ENCODE measurements at places on chromosomes 3 and 15. TPM values are rescaled to one million over a fixed set of nuclear protein-coding genes. Genes with fewer than 3 reads are reported as not detected.
A peak's percentile ranks its signal among the peaks of the same experiment; 100 is the strongest.

- no peak for DNase-seq
- H3K27ac ChIP-seq, result no peak overlapping the region
- H3K4me3 ChIP-seq, result no peak overlapping the region
Measured at GRCh38 chr3:86175051-86175536, 815.9 kb downstream of the VGLL3 start.

Gene CFAP161
- total RNA-seq, result not detected

DNA sequence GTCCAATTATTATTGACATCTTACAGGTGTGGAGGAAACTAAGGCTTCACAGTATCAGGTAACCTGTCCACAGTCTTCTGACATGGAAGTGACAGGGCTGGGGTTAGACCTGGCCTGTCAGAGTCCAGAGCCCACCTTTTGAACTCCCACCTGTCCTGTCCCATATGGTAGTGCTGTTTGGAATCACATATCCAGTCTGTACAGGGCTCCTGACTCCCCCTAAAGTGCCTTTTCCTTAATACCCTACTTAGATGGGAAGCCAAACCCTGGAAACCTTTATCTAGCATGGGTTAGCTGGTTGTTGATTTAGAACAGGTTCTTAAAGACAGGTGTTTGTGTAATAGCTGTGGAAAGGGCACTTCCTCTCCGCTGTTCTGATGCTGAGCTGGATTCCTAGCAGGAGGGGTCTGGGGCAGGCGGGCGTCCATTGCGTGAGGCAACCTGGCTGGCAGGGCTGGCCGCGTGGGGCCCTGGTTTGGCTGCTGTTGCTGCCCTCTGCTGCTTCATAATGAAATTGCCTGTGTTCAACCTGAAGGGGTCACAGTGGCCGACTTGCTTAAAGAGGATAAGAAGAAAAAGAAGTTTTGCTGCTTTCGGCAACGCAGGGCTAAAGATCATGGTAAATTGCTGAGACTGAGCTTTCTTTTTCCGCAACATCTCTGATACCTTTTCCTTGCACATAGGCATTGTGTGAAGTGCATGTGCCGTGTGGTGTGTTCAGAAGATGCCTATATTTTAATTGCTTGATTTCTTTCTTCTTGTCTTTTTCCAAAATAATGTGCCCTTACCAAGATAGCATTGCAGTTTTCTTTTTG lies 136.2 kb downstream of the CHDH start:
- no peaks in the 10 kb centered on the region for H3K27me3 ChIP-seq
- H3K4me1 ChIP-seq, result peaks cover 3% of the 10 kb centered on the region
- peak; percentile 27 for DNase-seq
- no peak overlapping the region for H3K27ac ChIP-seq
- no peak overlapping the region for H3K4me3 ChIP-seq

GRCh38 chr15:89797678-89798201 lies 16.9 kb downstream of the ANPEP start:
- H3K4me1 ChIP-seq, result no peaks in the 10 kb centered on the region
- H3K27ac ChIP-seq, result no peak overlapping the region
- no peak for DNase-seq
- H3K36me3 ChIP-seq, result no peaks in the 10 kb centered on the region

GRCh38 chr3:186425788-186426730 lies 64.0 kb upstream of the DGKG start:
- H3K27ac ChIP-seq, result no peak overlapping the region
- no peaks in the 10 kb centered on the region for H3K4me1 ChIP-seq
- DNase-seq, result no peak
- no peaks in the 10 kb centered on the region for H3K36me3 ChIP-seq
- H3K4me3 ChIP-seq, result no peak overlapping the region

DNA sequence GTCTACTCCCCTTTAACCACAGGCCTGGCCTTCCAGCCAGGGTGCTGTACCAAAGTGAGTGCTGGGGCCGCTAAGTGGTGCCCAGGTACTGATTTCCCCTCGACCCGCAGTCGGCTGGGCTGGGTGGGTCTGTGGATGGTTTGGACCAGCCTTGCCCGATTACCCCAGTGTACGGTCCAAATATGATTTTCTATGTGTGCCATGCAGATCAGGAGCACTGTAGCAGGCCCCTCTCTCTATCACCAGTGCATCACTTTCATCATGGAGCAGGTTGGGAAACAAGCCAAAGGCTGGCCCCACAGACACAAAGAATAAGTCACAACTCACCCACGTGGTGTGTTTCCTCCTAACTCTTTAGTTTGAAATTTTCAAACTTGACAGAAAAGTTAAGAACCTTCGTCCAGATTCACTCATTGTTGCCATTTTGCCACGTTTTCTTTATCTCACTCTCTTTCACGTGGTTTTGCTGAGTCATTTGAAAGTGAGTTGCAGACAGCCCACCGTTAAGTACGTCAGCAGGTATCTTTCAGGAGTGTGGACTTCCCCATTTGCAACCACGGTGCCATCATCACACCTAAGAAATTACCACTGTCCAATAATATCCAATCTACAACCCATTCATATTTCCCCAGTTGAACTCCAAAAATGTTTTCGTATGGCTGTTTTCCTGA lies 37.0 kb downstream of the ZNF710 start:
- H3K4me3 ChIP-seq, result no peak overlapping the region
- no peaks in the 10 kb centered on the region for H3K36me3 ChIP-seq
- no peak for DNase-seq
- H3K27me3 ChIP-seq, result no peaks in the 10 kb centered on the region

Gene POPDC2
- total RNA-seq, result 3.5 TPM

- DNase-seq, result no peak
- no peak overlapping the region for H3K27ac ChIP-seq
- no peaks in the 10 kb centered on the region for H3K4me1 ChIP-seq
- H3K4me3 ChIP-seq, result no peak overlapping the region
Measured at GRCh38 chr3:138845771-138846173, 11.0 kb upstream of the PIK3CB start.

DNA sequence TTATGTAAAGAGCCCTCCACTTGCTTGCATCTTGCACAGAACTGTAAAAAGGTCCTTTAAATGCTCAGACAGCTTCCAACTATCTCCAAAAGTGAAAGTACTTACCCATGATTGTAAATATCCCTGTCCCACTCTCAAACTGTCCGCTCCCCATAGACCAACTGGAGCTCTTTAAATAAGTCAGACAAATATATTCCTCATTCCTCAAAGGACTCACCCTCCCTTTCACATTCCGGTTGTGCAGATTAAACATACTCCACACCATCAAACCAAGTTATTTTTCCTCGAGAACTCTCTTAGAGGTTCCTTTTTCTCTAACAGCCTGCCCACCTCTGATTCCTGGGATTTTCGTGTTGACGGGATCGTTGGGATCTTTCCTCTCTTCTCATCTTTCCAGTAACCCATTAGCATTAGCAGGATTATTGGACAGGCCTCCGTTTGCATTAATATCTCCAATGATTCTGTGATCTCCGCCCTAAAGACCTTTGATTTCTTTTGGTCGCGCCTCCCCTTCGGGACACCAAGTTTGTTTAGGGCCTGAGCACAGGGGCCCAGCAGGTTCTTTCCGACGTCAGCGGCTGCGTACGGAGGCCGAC lies 763 bp downstream of the GOLGB1 start:
- no peaks in the 10 kb centered on the region for H3K27me3 ChIP-seq
- H3K4me1 ChIP-seq, result peaks cover 17% of the 10 kb centered on the region
- peak overlapping the region; percentile 77 for H3K4me3 ChIP-seq
- DNase-seq, result peak; percentile 34
- no peaks in the 10 kb centered on the region for H3K36me3 ChIP-seq
- peak overlapping the region; percentile 92 for H3K27ac ChIP-seq

GRCh38 chr15:99721896-99722295 lies 11.3 kb downstream of the LYSMD4 start:
- H3K27ac ChIP-seq, result no peak overlapping the region
- H3K27me3 ChIP-seq, result no peaks in the 10 kb centered on the region
- DNase-seq, result no peak
- H3K4me1 ChIP-seq, result peaks cover 23% of the 10 kb centered on the region

- DNase-seq, result no peak
- no peaks in the 10 kb centered on the region for H3K27me3 ChIP-seq
- no peak overlapping the region for H3K27ac ChIP-seq
Measured at GRCh38 chr3:105997800-105998526, 129.2 kb upstream of the CBLB start.

GRCh38 chr3:44678480-44679116 lies 30.1 kb downstream of the ZNF35 start:
- no peak overlapping the region for H3K4me3 ChIP-seq
- no peak for DNase-seq
- H3K27me3 ChIP-seq, result no peaks in the 10 kb centered on the region
- no peaks in the 10 kb centered on the region for H3K4me1 ChIP-seq
- H3K36me3 ChIP-seq, result no peaks in the 10 kb centered on the region

DNA sequence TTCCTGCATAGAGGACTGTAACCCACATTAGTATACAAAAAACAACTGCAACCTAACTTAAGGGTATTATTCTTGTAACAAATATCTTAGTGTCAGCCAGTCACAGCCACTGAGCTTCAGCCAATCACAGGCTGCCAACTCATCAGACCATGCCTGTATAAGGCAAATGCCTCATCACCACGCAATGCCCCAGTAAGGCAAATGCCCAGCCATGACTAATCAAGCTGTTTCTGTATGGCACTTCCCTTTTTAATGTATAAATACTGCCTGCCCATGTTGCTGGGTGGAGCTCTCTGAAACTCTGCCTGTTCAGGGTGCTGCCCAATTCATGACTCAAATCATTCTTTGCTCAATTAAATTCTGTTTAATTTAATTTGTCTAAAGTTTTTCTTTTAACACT lies 18.4 kb upstream of the GABRA5 start:
- H3K27ac ChIP-seq, result no peak overlapping the region
- no peaks in the 10 kb centered on the region for H3K36me3 ChIP-seq
- no peak for DNase-seq
- no peaks in the 10 kb centered on the region for H3K27me3 ChIP-seq
- H3K4me1 ChIP-seq, result no peaks in the 10 kb centered on the region

DNA sequence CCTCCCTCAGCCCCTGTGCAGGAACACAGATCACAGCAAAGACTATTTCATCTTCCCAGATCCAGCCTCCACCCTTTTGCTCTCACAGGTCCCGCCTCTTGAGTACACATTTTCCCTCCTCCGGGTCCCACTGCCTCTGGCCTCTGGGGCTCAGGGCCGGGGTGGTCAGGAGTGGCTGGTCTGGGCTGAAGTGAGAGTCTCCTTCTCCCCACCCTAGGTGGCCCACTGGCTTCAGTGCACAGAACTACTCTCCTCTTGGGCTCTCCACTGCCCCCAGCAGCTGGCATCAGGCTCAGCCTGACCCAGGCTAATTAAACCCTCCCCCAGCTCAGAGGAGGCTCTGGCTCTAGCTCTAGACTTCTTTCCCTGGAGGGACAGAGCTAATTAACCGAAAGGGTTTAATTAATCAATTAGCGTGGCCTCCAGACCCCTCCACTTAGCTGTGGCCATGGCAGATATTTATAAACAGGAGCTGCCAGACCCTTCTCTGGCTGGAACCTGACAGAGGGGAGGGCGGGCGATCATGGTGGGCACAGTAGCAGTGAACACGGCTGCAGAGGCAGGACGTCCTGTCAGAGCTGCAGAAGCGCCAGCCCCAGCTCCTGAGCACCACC lies 15.1 kb downstream of the DUSP7 start:
- H3K4me3 ChIP-seq, result no peak overlapping the region
- H3K36me3 ChIP-seq, result no peaks in the 10 kb centered on the region
- no peak for DNase-seq
- peaks cover 29% of the 10 kb centered on the region for H3K4me1 ChIP-seq

- no peaks in the 10 kb centered on the region for H3K27me3 ChIP-seq
- H3K36me3 ChIP-seq, result no peaks in the 10 kb centered on the region
- no peak overlapping the region for H3K27ac ChIP-seq
- no peaks in the 10 kb centered on the region for H3K4me1 ChIP-seq
- no peak for DNase-seq
- no peak overlapping the region for H3K4me3 ChIP-seq
Measured at GRCh38 chr3:135992072-135992471, 26.5 kb downstream of the PPP2R3A start.

Gene GOLGA6A
- total RNA-seq, result 0.42 TPM

Gene PIERCE2
- not detected for total RNA-seq

GRCh38 chr3:129491794-129492193 lies 36.6 kb upstream of the RHO start:
- H3K27ac ChIP-seq, result no peak overlapping the region
- peaks cover 6% of the 10 kb centered on the region for H3K36me3 ChIP-seq
- no peak for DNase-seq
- H3K27me3 ChIP-seq, result no peaks in the 10 kb centered on the region

Gene INSYN1
- total RNA-seq, result not detected

DNA sequence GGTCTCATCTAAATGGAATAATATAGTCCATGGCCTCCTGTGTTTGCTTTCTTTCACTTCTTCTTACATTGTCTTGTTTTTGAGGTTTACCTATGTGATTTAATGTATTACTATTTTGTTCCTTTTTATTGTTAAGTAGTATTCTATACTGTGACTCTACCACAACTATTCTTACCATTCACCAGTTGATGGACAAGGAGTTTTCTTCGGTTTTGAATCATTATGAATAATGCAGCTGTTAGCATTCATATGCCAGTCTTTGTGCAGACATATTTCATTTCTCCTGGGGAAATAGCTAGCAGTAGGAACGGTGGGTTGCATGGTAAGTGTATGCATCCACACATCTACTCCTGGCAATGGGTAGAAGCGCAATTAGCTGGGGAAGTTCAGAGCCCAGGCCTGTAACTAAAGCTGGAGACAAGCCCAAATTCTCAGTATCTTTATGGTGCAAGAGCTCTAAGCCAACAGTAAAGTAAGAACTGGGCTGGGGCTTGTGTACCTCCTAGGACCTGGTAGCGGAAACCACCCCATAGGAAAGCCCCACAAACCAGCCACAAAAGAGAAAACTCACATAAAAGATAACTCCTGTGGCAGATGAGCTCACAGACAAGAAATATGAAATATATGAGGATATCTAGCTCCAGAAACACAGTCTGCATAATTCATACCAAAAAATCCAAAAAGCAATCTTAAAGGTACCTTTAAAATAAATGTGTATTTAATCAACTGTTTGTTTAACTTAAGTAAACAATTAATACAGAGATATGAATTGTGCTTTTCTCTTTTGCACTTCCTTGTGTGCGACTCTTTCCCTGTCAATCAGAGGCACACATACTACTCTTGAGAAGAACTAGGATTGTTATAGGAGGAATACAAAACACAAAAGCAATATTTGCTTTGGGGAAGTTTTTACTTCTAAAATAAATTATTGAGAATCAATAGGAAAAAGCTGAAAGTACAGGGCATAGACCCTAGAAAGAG lies 2.7 kb upstream of the CSTA start:
- no peak overlapping the region for H3K27ac ChIP-seq
- no peaks in the 10 kb centered on the region for H3K27me3 ChIP-seq
- DNase-seq, result no peak
- peaks cover 15% of the 10 kb centered on the region for H3K4me1 ChIP-seq

DNA sequence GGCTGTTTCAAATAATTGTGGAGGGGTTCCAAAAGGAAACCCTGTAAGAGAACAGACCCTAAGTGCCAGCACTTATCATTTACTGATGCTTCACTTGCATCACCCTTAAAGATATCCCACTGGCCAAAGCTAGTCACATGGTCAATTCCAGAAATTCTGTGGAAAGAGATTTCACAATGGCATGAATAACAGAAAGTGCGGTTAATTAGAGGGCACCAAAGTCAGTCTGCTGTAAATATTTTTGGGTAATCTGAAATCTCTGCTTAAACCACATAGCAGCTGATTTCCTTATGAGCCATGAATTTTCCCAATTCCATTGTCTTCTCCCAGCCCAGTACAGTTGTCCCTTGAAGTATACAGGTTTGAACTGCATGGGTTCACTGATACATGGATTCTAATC lies 346.1 kb downstream of the SI start:
- DNase-seq, result no peak
- H3K36me3 ChIP-seq, result no peaks in the 10 kb centered on the region
- H3K27ac ChIP-seq, result no peak overlapping the region
- H3K4me1 ChIP-seq, result no peaks in the 10 kb centered on the region
- H3K27me3 ChIP-seq, result no peaks in the 10 kb centered on the region

GRCh38 chr3:52754373-52754772 lies 16.4 kb downstream of the NEK4 start:
- H3K27me3 ChIP-seq, result no peaks in the 10 kb centered on the region
- DNase-seq, result no peak
- no peaks in the 10 kb centered on the region for H3K4me1 ChIP-seq

Data from CD4-positive, alpha-beta T cell (primary cell).